Sciatic nerve (tissue), 2 donors: ENCODE measurements at places on chromosomes 3 and 15.

DNA sequence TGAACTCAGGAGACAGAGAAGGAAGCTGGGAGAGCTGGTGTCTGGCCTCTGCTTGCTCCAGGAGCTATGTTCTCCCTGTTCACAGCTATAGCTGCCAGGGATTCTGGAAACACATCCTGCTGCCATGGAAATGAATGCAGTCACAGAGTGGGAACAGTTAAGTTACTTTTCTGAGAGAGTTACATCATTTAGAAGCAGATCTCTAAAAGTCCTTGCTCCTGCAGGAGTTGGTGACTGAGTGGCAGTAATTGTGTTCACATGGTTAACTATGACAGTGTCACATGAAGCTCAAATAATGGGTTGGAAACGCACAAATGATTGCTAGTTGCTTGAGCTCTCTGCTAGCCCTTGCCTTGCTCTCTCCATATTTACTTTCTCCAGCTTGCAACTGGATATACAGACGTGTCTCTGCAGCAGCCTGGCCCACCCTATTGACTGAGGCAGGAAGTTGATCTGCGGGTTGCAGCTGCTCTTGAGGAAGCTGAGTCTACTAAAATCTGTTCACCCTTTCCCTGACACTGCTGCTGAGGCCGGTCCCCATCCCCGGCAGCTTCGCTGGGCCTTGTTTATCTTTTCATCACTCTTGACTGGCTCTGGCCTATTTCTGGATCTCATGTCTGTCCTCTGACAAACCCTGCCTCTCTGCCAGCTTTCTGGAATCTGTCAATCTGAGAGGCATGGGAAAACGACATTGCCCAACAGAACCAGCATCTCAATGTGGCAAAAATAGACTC lies 16.7 kb upstream of the ISLR start:
- no peak for DNase-seq

- DNase-seq = no peak
Observed at GRCh38 chr3:190076601-190077394, 43.9 kb downstream of the P3H2 start.

- DNase-seq = no peak
Observed at GRCh38 chr15:88127432-88127790, 129.1 kb downstream of the NTRK3 start.

- no peak for DNase-seq
Observed at GRCh38 chr3:111369958-111370357, 172.0 kb upstream of the CD96 start.

DNA sequence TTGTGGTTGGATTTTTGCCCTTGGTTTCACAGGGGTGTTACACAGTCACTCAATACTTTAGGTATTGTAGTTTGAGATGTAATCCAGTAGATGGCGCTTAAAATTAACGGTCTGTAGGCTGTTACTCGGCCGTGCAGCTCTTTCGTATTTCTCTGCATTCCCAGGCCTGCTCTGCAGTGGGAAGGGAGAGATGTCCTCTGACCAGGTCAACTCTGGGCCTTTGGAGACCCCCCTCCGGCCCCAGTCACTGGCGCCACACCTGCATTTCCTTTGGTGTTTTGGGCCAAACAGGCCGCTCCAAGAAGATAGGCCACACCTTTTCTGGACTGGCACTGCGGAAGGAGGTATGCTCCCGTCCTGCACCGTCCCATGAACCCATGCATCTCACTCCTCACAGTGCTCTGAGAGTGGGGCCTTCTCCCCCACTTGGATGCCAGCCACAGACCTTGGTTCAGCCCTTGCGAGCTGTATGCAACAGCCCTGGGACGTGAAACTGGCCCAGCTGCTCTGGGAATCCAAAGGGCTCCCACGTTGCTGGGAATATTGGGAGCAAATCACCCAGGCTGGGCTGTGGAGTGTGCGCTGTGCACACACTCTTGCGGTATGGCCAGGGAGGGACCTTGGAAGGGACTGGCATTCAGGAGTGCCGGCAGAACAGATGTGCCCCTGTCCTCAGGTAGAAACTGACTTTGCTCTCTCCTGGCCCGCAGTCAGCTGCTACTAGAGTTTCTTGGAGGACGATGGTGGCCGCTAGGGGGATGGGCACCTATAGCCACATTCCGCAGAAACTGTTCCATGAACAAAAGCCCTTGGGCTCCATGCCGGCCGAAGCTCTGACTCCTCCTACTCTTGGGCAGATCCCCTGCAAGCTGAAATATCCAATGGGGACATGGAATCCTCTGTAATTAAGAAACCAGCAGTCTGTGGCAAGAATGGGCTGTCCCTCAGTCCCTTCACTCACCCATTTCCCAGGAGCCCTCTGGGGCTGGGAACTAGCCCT lies 410.5 kb upstream of the CADM2 start:
- no peak for DNase-seq

- DNase-seq = no peak
Observed at GRCh38 chr3:143718463-143718862, 129.8 kb downstream of the SLC9A9 start.

- DNase-seq = no peak
Observed at GRCh38 chr3:23435318-23435717, 232.2 kb downstream of the UBE2E2 start.

GRCh38 chr3:71011565-71012287 lies 571.8 kb downstream of the FOXP1 start:
- no peak for DNase-seq

GRCh38 chr15:65824031-65824743 lies 32.1 kb upstream of the DENND4A start:
- DNase-seq = no peak

DNA sequence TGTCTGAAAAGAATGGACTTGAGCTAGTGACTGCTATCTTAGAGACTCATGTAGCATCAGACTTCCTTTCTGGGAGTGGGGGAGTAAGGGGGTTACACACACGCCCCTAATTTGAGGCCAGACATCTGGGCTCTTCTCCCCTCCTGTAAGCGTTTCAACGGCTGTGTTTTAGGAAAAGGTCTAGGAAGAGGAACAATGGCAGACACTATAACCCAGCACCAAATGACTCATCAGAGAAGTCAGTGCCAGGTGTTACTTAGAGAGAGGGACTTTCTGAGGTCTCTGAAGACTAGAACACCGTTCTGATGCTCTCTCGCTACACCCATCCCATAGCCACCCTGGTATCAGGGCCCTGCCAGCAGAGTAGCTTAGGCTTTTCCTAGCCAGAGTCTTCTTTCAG lies 65.5 kb downstream of the SSUH2 start:
- DNase-seq = no peak

DNA sequence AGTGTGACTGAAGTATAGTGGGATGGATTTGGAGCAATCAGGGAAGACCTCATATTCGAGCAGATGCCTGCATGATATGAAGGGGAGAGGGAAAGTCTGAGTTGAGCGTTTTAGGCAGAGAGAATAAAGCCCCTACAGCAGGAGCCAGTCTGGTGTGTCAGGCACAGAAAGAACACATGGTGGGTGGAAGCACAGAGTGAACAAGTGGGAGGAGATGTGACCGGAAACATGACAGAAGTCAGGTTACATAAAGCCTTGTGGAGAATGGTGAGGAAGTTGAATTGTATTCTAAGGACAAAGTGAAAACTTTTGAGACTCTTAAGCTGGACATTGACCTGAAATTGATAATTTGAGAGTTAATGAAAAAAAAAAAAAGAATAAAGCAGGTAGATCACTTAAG lies 541.0 kb downstream of the PLOD2 start:
- no peak for DNase-seq

- no peak for DNase-seq
Observed at GRCh38 chr3:9157651-9158362, 91.6 kb downstream of the SRGAP3 start.

GRCh38 chr3:41198526-41198925 lies 779 bp upstream of the CTNNB1 start:
- peak; percentile 70 for DNase-seq

- peak; percentile 91 for DNase-seq
Observed at GRCh38 chr3:197456261-197457091, 99.3 kb downstream of the BDH1 start.

- no peak for DNase-seq
Observed at GRCh38 chr15:80629355-80629754, 65.8 kb upstream of the ABHD17C start.

DNA sequence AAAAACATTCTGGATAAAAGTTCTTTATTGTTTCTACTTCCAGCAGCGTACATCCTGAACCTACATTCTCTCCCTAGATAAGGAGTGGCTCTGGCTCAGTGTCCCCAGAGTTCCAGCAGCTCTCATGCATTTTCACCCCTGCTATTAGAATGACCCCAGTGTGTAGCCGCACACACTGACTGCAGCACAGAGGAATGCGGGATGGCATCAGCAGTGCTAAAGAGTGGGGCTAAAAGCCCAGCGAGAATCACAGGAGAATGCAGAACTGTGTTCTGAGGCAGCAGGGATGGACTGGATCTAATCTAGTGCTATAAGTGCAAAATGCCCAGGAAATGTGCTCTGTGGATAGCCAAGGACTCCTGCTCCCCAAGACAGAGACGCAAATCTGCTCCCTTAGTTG lies 66.4 kb upstream of the TJP1 start:
- DNase-seq = no peak

DNA sequence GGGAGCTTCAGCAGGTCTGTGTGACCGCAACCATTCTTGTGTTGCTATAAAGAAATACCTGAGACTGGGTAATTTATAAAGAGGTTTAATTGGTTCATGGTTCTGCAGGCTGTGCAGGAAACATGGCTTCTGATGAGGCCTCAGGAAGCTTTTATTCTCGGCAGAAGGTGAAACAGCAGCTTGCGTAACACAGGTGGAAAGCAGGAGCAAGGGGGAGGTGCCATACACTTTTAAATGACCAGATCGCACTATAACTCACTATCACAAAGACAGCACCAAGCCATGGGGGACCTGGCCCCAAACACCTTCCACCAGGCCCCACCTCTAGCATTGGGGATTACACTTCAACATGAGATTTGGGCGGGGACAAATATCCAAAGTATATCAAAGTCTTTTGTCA lies 8.3 kb upstream of the CIB2 start:
- DNase-seq = no peak

DNA sequence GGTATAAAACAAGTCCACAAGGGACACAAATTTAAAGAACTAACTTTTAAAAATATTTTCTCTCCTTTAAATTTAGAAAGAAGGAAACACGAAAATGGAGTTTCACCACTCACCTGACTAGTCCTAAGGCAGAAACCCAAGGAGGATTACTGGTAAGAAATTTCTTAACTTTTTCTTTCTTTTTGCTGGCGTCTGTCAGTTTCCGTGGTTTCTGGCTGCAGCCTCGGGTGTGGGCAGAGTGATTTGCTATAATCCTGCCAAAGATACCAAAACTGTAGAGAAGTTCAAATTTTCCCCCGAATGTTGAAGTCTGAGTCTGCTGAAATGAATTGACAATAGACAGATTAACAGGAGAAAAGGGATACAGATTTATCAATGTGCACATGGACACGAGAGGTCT lies 843.6 kb upstream of the ALCAM start:
- no peak for DNase-seq

- DNase-seq = peak; percentile 85
Observed at GRCh38 chr3:120450600-120451271, at the start of gene FSTL1. TSS of gene FSTL1 (minus strand) at chr3:120450992. CDS start at chr3:120450746, 246 bp downstream.

DNA sequence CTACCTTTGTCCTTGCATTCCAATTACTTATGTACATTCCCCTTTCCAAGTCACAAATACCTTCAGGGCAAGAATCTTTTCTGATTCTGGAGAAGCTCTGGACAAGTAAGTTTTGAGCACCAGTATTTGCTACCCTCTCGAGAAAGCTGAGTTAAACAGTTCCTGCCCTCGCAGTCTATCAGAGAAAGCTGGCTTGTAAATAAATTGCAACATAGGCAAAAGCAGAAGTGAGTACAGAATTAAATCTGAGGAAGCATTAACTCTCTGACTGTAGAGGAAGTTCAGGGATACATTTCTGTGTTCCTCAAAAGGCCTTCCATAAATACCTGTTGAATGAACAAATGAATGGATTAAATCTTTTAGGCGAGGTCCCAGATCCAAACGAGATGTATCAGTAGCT lies 1.2 kb downstream of the OSBPL11 start:
- DNase-seq = no peak

DNA sequence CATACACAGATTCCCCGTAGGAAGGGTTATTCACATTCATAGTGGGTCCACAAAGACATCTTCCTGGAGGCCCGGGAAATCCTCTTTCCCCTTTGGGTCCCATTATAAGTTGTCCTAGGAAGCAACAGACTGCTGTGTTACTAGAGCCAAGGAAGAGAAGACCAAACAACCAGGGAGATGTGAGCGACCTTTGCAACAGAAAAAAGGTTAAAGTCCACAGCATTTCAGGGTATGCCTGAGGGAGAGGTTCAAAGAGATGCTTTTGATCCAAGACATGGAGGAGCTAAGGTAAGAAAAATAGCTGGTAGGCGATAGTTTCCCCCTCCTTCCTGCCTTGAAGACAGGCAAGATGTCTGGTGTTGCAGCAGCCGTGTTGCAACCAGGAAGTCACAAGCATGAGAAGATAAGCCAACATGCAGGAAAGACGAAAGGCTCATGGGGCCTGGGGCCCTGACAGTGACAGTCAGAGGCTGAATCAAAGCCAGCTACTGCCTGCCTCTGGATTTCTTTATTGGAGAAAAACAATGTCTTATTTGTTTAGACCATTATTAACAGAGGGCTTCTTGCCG lies 30.9 kb downstream of the EAF1 start:
- DNase-seq = no peak

GRCh38 chr15:51721199-51721960 lies 16.1 kb downstream of the LYSMD2 start:
- no peak for DNase-seq

DNA sequence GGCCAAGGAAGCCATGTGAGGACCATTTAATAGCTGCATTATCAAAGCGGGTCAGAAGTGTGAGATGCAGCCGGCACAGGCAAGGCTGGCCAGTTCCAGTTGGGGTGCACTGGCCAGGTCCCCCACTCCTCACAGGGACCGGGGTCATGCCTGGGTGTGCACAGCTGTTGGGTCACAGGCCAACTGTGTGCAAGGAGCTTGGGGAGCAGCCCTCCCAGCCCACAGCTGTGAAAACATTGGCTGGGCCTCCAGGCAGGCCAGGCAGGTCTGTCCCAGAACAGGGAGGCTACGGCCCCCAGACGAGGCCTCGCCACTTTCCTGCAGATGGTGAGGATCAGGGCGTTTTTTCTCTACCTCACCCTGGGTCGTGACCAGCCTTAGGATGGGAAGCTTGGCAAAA lies 521.0 kb downstream of the NTRK3 start:
- DNase-seq = peak; percentile 70

DNA sequence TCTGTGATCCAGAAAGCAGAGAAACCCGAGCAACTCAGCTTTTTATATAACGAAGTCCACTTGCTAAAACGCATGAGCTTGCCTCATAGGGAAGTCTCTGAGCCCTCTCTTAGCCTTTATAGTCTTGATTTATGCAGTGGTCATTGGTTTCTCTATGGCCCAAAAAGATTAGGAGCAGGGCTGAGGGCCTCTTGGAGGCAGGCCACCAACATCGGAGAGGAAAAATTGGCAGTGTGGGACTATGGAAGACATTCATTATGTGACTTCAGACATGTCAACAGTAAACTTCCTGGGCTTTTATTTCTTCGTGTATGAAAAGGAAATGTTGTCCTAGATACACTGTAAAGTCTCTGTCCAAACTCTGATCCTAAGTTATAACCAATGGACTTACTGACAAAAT lies 13.5 kb downstream of the RAB8B start:
- no peak for DNase-seq

DNA sequence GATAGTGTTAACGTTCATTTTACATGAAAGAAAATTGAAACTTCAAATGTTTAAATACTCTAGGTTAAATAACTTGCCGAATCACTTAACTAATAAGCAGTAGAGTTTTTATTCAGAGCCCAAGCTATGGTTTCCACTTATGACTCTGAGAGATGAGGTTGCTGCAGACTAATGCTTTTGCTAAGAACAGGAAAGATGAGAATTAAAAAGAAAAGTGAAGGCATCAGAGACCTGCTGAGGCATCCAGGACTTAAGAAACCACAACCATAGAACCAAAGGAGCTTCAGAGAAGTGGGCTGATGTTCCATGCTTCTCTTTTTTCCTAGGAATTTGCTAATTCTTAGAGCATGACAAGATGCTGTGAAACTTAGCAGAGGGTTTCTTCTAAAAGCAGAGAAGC lies 9.5 kb downstream of the HMG20A start:
- no peak for DNase-seq
